T-helper 2 cell treated with Interferon-gamma antibody and Interleukin-4, amounts not matched to agents 5 μg/mL and 100 μg/mL, for 36 hours (primary cell): ENCODE measurements at places on chromosomes 1 and 21.
A peak's percentile ranks its signal among the peaks of the same experiment; 100 is the strongest.

GRCh38 chr1:59026472-59026948 is 242.7 kb upstream of the JUN start:
- DNase-seq, result peak; percentile 46

DNA sequence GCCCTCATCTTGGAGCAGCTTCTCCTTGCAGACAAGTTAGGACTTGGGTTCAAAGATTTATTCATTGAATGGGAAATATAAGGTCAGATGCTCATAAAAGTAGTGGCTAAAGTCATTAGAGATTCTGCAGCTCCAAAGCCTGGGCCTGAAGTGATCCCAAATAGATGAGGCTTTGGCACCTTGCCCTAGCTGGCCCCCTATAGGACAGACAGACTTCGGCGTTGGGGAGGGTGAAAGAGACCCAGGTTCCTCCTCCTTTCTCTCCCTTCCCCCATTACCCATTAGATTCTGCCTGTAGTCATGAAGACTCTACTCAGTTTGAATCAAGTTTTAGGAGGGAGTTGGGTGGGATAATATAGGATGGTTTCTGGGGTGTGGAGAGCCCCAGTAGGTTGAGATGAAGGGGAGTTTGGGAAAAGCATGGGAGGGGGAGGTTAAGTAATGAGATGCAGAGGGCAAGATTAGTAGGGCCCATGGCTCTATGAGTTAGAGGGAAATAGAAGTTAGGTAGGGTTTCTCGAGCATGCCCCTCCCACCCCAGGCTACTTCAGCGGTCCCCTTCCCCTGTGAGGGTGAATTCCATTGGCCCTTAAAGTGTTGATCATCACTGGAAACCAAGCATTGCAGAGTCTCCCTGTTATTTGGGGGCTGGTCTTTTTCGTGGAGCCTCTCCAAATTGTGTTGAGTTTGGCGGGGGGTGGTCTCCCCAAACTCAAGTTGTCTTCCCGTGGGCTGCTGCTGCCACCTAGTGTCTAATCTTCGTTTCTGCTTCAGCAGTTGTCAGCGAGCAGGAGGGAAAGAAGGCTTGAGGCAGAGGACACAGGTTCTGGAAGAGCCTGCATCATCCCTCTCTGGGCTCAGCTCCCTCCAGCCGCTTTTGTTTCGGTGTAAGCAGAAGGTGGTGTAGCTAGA is 2.1 kb upstream of the AHDC1 start:
- peak; percentile 51 for DNase-seq

- DNase-seq, result peak; percentile 45
Observed at GRCh38 chr1:71047635-71048607, at the start of gene PTGER3. PTGER3 (minus strand) TSS chr1:71047816; CDS start chr1:71047577, 239 bp downstream.

- DNase-seq, result no peak
Observed at GRCh38 chr1:97603776-97604175, 317.1 kb downstream of the DPYD start.

GRCh38 chr1:147539122-147539575 is 2.2 kb upstream of the BCL9 start:
- peak; percentile 29 for DNase-seq

- no peak for DNase-seq
Observed at GRCh38 chr1:87464022-87464490, 135.4 kb downstream of the LMO4 start.

DNA sequence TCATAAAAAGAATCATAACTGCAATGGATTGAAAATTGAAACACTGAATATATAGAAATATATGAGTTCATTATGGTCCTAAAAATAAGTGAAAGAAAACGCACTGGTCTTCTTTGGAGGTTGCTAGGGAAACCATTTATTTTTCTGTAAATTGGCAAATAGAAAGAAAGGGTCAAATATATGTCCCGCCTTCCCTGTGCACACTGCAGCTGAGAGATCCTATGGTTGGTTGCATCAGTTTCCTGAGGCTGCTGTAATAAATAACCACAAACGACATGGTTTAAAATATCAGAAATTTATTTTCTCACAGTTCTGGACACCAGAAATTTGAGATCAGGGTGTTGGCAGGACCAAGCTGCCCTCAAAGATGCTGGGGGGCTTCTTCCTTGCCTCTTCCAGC is 35.0 kb downstream of the CA6 start:
- no peak for DNase-seq

DNA sequence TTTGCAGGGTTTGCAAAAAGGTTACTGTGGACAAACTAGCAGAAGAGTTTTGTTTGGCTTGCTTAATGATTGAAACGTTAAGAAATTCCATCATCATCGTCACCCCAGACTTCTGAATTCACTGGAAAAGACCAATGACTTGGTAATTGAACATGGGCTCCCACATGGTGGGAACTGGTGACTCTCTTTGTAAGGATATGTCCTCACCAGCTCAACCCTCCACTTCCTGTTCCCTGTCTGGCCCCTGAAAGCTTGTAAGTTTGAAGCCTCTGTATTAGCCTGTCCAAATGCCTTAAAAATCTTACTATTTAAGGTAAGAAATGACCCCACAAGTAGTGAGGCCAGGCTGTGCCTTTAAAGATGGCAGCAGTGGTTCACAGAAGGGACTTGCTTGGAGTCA is 9.7 kb downstream of the SYT6 start:
- DNase-seq, result no peak

GRCh38 chr1:53583868-53584776 is 124.9 kb downstream of the DMRTB1 start:
- DNase-seq, result no peak

- no peak for DNase-seq
Observed at GRCh38 chr1:244097523-244098405, 46.7 kb downstream of the ZBTB18 start.

DNA sequence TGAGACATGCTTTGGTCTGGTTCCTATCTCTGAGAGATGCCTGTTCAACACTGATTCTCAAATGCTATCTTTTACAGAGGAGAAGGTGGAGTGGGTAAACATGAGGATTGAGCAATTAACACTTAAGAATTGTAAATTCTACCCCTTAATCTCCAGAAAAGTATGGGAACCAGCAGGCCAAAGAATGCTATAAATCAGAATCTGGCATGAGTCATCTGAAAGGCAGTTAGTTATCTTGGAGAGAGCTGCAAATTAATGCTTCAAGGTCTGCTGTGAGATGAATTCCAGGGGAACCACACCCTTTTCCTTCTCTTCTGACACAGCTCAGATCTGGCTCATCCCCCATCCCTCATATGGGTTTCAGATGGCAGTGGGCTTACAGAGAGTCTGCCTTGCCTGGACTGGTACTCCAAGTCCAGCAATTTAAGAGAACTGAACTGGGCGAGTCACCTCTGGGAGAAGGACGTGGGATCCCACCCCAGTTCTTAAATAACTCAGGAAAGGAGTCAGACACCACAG is 5.2 kb downstream of the S100A10 start:
- no peak for DNase-seq

- DNase-seq, result no peak
Observed at GRCh38 chr1:38815903-38816627, 43.5 kb downstream of the RRAGC start.

GRCh38 chr1:211843018-211843417 is 12.5 kb upstream of the LPGAT1 start:
- DNase-seq, result no peak

- no peak for DNase-seq
Observed at GRCh38 chr21:24289539-24289938, 1317.7 kb downstream of the MRPL39 start.

GRCh38 chr1:2460203-2460602 is 15.9 kb upstream of the PLCH2 start:
- DNase-seq, result no peak

GRCh38 chr1:15934211-15935055 is 41.5 kb downstream of the ZBTB17 start:
- no peak for DNase-seq

DNA sequence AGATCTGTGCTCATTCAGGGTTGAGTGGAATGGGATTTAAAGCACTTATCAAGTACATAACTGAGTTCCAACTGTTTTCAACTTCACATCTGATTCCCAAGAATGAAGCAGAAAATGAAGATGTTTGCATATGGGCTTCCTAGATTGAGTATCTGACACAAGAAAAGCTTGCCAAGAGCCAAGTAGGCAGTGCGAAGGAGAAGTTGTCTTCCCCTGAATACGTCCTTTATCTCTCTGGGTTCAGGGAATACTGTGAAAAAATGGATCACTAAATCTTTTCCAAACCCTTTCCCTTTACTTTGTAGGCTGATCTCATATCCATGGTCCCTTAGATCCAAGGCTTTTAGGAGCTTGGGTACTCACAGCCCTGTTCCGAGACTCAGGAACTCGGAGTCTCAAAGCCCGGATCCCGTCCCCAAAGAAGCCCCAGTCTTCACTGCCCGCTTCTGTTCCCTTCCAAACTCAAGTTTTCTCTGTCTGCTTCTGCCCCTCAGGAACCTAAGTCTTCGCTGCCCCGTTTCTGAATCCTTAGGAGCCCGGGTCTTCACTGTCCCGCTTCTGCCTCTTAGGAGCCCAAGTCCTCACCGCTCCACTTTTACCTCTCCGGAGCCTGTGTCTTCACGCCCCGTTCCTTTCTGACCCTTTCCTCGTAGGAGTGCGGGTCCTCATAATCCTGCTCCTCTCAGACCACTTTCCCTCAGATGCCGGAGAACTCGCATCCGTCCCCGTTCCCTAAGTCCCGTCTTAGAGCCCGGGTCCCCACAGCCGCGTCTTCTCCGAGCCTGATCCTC is 616 bp downstream of the TAF12 start:
- DNase-seq, result no peak

GRCh38 chr1:183932412-183932811 is 105.1 kb downstream of the COLGALT2 start:
- no peak for DNase-seq

DNA sequence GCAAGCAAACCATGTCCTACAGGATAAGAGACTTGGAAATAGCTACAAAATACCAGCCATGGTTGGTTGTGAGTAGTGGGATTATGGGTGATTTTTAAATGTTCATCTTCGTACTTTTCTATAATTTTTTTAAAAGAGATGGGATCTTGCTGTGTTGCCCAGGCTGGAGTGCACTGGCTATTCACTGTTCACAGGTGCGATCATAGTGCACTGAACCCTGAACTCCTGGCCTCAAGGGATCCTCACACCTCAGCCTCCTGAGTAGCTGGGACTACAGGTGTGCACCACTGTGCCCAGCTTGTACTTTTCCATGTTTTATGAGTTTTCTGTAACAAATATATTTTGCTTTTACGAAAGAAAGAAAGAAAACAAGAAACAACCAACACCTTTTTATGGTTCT is 224.2 kb downstream of the FOXD2 start:
- DNase-seq, result no peak

DNA sequence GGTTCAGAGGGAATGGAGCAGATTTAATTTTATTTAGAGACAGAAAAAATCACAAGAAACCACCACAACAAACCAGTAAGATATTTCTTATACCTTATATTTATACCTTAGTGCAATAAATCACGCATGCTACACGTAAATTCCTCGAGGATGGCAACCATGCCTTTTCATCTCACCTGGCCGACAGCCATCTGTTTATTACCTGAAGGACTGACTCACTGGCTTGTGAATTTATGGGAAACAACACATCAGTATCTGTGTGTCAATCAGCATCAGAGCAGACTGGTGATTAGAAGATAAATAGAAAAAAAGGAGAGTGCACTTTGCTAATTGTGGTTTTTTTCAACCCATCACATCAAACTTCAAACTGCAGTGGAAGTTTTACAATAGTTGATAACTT is 58.4 kb downstream of the S1PR1 start:
- DNase-seq, result no peak

- no peak for DNase-seq
Observed at GRCh38 chr1:241408170-241408569, 51.2 kb upstream of the RGS7 start.

DNA sequence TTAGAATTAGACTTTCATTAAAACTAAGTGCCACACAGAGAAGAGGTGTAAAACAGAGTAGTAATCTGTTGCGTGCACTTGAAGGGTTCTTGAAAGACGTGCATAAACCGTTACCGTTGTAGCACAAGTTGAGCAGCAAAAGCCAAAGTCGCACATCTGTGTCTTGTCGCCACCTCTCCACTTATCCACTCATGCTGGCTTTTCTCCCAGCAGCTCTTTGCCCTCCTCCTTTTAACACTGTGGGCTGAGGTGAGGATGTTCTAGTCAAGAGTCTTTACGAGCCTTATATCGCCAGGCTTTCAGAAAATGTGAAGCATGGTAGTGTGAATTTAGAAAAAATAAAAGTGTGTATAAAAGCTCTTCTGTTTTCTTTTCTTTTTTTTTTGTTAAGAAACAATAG is 48.0 kb downstream of the NR5A2 start:
- DNase-seq, result no peak

- no peak for DNase-seq
Observed at GRCh38 chr1:66000033-66000637, 207.4 kb downstream of the PDE4B start.

GRCh38 chr1:15918962-15919715 is 56.8 kb downstream of the ZBTB17 start:
- peak; percentile 84 for DNase-seq

DNA sequence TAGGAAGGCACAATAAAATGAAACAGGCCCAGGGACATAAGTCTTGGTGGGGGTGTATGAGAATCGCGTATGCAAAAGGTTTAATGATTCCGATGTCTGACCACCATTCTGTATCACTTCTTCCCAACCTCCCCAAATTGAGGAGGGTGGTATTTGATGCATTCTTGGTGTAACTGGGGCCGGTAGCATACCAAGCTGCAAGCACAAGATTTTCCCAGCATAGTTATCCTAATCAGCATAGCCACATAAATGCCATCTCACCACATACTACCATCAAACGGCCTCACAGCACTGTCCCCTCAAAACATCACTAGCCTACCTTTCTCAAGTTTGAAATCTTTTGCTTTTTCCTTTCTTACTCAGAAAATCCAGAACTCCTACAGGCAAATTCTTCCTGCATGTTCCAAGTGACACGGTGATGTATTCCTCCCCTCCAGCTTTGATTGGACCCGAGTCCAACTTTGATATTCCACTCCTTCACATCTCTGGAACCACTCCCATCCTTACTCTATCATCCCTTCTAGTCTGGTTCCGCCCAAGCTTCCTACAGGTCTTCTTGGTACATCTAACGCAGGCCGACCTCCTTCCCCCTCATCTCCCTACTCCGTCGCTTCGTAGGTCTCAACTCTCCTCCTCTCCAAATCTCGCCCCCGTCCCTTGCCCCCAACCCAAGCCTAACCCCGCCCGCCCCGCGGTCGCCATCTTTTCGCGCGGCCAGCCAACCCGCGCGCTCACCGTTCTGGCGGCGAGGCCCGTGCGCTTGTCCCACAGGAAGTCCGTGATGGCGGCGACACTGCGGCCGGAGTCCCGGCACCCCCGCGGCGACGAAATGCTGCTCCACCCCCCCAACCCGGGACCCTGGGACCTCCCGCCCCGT is 600 bp downstream of the CLK2 start:
- DNase-seq, result no peak
